ENCODE measurements at places on chromosomes 5 and 9.

DNA sequence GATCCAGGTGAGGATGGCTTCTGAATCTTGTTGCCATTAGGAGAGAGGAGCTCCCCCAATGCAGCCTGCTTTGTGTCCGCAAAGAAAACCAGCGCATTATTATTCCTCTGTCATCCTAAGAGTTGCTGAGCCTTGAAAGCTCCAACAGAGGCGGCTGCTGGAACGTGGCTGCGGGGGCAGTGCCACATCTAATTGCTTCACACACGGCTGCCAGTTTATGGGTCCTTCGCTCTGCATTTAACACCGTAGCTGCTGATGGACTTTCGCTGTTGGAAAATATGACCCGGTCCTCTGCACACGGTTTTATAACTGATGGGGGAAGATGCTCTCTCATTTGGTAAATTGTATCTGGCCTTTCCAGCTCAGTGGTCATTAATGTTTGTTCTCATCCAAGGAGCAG lies 38.0 kb downstream of the ZNF622 start:
- DNase-seq: no peak

DNA sequence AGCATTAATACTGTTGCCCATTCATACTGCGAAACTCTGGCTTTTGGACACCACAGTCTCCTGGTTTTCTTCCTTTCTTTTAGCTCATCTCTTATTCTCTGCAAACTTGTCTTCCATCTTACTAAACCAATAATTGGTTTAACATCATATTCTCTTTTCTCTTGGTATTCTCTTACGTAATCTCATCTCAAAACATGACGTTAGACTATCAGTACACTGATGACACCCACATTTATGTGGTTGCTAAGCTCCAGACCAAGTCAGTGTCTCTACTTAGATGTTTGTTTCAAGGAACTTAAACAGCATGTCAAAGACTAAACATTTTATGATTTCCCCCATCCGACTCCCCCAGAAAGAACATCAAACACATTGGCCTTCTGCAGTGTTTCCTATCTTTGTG lies 2.1 kb downstream of the PRRC1 start:
- DNase-seq: peak; percentile 2

- no peak for DNase-seq
Measured at GRCh38 chr5:33270671-33271070, 170.1 kb upstream of the TARS1 start.

DNA sequence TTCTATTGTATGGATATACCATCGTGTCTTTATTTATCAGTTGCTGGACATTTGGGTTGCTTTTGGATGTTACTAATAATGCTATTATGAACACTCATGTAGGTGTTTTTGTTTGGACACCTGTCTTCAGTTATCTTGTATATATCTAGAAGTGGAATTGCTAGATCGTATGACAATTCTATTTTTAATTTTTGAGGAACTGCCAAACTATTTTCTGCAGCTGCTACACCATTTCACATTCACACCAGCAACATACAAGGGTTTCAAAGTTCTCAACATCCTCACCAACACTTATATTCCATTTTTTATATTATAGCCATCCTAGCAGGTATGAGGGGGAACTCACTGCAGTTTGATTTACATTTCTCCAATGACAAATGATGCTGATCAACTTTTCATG lies 324.6 kb downstream of the CAAP1 start:
- no peak for DNase-seq

GRCh38 chr5:9924614-9925013 lies 294.5 kb upstream of the TAS2R1 start:
- peak; percentile 95 for DNase-seq

DNA sequence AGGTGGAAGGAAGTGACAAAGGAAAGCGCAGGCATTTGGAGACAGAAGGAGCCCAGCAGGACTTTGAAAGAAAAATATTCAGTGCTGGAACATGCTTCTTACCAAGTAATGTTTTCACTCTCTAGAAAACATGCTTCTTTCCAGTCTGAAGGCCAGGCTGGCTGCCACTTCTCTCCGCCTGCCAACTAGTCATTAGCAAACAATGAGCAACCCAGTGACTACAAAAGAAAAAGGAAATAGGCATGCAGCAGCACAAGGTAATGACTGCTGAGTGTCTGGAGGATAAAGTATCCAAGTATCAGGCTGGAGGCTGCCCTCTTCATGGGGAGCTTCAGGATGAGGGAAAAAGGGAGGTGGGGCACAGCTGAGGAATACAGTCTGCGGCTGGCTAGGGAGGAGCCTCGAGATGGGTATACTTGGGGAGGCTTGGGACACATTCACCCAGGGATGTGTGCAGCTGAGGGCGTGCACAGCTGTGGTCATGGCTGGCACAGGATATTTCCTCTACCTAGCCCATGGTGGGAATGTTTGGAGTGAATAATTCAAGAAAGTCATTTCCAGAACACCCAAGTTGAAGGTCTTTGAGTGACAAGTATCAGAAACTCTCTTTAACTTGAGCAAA lies 161.5 kb upstream of the KIF2A start:
- no peak for DNase-seq

DNA sequence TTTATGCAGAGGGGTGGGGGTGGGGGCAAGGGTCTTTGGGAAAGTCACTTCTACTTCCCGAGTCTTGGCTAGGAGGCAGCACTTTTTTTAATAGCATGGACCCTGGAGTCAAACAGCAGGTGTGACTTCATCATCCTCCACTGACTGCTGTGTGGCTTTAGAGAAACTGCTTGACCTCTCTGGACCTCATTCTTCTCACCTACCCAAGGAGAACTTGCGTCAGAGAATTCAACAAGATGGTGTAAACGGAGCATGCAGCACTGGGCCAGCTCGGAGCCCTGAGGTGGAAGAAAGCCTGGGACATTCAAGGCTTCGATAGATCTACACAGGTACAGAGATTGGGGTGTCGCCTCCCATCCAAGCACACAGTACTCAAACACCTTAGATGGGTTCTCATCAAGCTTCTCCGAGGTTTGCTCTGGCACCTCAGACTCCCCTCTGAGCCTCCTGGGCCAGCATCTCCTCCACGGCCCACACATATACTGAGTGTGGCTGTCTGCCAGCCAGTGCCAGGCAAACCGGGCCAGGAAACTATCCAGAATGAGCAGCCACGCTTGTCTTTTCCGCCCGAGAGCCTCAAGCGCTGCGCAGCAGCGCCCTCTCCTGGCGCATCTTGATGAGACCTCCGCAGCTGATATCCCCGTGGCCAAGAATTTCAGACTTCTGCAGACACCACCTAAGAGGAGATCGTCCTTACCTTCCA lies 4.6 kb upstream of the SLC25A48 start:
- DNase-seq: peak; percentile 47

DNA sequence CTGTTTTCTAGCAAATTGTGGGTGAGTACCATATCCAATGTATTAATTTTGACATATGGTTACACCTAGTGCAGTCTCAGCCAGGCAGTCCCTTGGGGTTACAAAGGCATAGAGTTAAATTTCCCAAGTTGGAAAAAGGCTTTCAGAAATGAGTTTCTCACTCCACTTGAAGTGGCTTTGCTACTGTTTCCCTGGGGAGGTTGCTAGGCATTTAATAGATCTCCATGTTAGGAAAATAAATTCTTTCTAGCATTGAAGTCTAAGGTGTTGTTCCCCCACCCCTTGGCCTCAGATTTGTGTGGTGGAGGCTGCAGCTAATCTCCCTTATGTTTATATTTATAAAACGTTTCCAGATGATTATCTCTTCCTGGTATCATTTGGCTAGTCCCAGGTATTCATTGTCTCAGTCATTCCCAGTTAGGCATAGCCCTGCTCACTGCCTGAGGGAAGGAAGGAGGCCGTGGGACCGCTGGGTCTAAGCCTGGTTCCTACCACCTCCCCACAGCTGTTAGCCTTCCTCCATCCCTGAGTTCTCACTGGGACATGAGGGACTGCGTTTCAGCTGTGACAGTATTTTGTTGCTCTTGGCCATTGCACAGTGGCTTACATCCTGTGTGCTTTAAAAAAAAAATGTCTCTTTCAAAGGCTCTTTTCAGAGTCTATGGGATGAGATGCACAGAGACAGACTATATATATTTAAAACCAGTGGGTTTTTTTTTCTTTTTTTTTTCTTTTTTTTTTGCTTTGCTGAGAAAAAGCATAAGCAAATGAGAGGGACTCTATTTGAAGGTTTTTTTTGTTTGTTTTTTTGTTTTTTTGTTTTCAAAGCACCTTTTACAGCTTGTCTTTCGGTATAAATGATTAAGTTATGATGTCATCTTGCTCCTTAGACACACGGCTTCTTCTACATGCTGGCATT lies 121.5 kb downstream of the MAST4 start:
- DNase-seq: no peak

DNA sequence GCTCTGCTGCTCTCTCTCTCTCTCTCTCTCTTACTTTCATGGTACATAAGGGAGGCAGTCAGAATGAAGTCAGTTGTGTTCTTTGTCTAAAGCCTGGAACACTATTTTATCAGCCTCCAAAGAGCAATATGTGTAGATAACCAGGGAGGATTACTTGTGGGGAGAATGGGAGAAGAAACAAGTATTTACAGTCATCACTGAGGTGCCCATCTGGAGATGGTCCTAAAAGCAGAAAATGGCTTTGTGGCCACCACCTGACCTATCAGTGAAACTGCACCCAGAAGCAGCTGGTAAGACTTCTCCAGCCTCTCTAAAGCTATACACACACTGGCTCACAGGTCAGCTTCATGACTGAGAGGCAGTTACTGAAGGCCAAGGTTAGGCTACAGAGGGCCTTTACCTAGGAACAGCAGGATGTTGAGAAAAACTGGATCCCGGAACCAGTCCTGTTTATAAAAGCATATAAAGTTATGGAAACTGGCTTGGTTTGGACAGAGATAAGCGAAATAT lies 75.1 kb downstream of the MRPS27 start:
- DNase-seq: peak; percentile 56

DNA sequence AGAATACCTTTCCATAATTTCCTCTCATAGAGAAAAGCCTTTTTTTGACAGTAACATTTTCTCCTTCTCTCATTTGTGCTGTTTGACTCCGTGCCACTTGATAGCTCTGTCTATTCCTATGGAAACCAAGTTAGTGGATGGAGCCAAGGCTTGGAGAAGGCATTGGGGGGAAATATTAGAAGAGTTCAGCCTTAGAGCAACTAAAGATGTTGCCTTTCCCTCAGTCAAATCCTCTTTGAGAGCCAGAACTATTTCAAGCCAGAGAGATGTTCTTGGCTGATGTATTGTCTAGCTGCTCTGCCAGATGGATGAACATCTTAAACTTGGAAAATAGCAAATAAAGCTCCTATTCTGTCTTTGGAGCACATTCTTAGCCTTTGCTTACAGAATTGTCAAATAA lies 112.4 kb downstream of the INVS start:
- DNase-seq: no peak

- peak; percentile 66 for DNase-seq
Measured at GRCh38 chr5:59656351-59657254, 236.9 kb downstream of the PDE4D start.

GRCh38 chr9:35729700-35730485 lies 2.1 kb downstream of the TLN1 start:
- peak; percentile 80 for DNase-seq

GRCh38 chr5:73422164-73422563 lies 26.4 kb downstream of the FOXD1 start:
- no peak for DNase-seq

- no peak for DNase-seq
Measured at GRCh38 chr9:100375658-100376057, 22.9 kb upstream of the TEX10 start.

DNA sequence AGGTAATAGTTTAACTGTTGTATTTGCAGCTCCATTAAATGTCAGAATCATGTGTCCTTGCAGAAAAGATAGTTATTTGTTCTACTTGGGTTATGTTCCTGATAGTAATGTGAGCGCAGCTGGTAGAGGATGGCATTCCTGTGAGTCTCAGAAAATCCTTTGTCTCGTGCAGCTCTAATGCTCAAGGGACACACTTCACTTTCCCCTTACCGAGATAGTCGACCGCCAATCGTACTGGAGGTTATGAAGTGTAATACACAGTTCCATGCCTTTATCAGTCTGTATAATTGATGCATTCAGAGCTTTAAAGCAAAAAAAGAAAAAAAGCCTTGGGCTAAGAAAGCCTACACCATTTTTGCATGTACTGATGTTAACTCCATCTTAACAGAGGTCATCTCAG lies 60.2 kb upstream of the SRP19 start:
- no peak for DNase-seq

DNA sequence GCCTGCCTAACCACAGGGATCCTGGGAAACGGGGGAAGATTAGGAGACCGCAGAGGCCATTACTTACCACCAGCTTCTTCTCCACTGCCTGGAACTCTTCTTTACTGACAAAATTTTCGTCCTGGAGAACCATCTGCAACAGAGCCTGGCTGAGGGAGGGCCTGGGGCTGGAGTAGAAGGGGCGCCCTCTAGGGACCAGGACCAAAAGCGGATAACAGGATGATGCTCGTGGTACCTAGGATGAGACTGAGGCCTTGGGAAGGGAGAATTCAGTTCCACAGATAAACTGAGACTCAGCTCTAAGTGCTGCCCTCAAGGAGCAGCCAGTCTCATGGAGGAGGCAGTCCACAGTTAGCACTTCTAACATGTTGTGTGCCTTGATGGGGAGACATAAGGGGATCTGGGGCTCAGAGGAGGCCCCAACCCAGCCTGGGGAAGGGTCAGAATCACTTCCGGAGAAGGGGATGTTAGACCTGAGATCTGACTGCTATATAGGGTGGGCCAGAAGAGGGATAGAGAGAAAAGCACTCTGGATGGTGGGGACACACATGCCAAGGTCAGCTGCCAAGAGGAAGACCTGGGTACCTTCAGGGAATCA lies 1.2 kb downstream of the SPATA24 start:
- DNase-seq: no peak

DNA sequence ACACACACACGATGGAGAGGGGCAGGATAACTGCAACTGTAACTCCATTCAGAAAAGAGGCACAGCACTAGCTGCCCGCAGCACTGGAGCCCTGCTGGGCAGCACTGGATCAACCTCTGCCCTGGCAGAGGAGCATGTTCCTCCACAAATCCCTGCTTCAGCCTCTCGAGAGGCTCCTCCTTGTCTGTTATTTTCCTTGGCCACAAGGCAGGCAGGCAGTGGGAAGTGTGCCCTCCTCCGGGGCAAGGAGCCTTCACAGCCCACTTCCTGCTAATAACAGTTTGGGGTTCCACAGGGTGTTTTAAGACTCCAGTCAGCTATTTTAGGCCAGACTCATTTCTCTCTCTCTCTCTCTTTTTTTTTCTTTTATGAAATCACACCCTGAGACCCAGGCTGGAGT lies 11.8 kb downstream of the FXN start:
- no peak for DNase-seq

DNA sequence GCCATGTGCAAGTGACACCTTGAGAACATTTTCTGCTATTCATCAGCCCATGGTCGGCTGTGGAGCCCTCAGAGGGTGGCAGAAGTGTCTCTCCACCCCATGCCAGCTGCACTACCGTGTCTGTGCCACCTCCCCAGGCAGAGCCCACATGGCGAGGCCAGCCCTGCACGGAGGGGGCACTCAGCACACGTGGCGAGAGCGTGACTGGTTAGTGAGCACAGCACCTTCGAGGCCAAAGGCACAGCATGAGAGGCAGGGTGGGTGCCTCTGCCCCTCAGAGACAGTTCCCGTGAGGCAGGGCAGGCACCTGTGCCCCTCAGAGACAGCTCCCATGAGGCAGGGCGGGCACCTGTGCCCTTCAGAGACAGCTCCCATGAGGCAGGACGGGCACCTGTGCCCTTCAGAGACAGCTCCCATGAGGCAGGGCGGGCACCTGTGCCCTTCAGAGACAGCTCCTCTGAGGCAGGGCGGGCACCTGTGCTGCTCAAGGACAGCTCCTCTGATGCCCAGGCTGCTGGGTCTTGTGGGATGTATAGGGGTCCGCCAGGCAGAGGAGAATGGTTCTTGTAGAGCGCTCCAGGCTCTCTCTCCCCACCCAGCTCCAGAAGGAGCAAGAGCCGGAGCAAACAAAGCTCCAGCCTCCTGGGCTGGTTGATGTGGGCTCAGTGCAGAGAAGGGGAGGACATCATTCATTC lies 179.8 kb upstream of the PPP1R26 start:
- no peak for DNase-seq

All from brain microvascular endothelial cell (primary cell).